ENCODE measurements at places on chromosomes 2 and 18.
A peak's percentile ranks its signal among the peaks of the same experiment; 100 is the strongest.

DNA sequence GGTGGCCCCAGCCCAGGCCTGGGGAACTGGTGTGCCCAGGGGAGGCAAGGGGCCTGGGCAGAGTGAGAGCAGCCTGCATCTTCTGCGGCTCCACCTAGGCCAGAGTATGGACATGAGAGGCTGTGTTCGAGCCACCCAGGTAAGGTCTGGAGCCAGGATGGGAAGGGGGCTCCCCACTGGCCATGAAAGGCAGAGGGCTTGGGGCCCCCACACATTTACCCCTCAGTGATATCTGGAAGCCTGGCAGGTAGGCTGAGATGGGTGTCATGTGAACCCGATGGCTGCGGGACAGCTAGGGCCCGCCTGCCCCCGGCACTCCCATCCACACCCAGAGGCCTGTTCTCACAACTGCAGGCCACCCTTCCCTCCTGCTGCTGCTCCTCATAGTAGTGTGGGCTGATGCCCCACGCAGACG is 13.2 kb downstream of the ADRA2B start:
- peak; percentile 56 for DNase-seq

GRCh38 chr2:238865015-238865719 is 17.3 kb downstream of the TWIST2 start:
- no peak for DNase-seq

DNA sequence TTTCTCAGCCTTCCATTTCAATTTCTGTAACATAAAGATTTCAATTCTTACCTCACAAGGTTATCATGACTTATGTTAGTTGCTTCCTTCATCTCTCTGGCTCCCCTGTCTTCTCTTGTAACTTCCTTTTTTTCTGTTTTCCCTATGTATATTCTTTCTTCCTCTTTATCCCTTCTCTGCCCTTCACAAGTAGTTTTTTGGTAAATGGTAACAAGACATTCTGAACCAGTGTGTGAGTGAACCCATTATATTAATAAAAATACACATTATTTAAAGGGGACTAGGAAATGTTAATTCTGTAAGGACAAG is 8.4 kb downstream of the ACSL3 start:
- DNase-seq: no peak

- no peak for DNase-seq
These were observed 7.2 kb downstream of the RPIA start for GRCh38 chr2:88698498-88699233.

- DNase-seq: no peak
These were observed 15.7 kb upstream of the AMMECR1L start for GRCh38 chr2:127901339-127902056.

- DNase-seq: no peak
These were observed 124.8 kb downstream of the FIGN start for GRCh38 chr2:163610817-163611556.

- DNase-seq: no peak
These were observed 127.6 kb downstream of the PIK3C3 start for GRCh38 chr18:42082415-42083234.

DNA sequence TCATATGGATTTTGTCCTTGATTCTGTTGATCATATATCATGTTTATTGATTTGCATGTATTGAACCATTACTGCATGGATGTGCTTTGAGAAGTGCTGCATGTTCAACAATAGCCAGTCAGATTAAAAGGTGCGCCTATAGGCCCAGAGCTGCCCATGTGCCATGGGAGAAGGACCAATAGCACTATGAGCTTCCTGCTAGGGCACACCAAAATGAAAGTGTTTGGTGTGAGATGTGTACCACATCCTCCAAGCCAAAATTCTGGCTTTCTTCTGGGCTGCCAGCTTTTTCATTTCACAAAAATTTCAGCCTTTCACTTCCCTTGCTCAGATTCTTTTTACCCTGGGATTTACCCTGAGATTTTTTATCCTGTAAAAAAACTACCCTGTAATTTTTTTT is 34.8 kb upstream of the MMADHC start:
- DNase-seq: no peak

DNA sequence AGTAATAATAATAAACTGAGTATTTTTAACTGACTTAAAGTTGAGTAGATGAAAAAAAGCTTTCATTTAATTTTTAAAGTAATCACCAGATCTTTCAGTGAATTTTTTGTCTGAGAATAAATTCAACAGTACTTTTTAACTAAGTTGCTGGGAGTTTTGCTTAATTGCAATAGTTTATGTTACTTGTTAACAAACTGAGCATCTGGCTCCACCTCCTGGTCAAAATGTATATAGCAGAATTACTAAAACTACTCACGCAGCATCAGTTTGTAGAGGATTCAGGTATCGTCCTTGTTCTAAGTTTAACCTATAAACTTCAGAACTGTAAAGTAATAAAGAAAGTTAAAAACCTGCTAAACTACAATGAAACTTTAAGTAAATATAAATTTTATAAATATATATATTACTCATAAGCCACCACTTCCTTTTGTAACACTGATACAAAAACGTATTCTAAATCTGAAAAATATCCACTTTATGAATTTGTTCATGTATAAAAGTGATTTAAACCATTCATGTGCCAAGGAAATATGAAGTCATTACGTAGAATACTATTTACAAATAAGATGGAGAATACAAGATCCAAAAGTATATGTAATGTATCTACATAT is 21.3 kb downstream of the NOL10 start:
- no peak for DNase-seq

- no peak for DNase-seq
These were observed 906.7 kb downstream of the NRXN1 start for GRCh38 chr2:50125246-50125645.

DNA sequence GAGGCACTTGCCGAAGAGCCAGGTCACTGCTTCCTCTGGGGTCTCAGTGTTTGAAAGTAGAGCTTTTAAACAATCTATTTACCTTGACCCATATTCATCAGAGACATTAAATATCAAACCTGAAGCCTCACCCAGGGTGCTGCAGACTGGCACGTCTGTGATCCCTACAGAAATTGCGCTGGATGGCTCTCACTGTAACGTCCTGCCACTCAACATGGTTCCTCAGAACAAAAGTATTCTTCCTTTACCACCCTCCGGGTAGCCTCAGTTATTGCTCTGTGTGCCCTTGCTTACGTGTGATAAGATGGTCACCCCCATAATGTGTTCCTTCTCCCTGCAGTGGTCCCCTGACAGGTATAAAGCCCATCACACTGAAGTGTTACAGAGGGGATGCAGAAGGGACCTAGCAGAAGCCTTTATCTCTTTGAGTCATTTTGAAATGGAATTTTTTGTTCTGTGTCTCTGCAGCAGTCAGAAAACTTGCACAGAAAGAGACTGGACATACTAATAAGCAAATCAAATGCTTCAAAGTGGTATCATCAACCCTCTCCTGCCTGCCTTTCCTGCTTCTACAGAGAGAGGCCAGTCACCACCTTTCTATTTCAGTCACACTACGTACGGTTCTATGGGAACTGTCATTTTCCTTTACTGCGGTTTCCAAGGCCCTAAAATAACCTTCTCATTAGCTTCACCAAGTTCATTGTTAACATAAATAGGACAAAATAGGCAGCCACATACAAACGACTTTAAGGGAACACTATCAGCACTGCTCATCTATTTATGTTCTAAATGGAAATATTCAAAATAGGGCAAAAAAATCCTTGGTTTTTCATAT is 86.8 kb downstream of the METTL8 start:
- DNase-seq: no peak

GRCh38 chr18:23883277-23883790 is 131.2 kb upstream of the TTC39C start:
- DNase-seq: no peak

DNA sequence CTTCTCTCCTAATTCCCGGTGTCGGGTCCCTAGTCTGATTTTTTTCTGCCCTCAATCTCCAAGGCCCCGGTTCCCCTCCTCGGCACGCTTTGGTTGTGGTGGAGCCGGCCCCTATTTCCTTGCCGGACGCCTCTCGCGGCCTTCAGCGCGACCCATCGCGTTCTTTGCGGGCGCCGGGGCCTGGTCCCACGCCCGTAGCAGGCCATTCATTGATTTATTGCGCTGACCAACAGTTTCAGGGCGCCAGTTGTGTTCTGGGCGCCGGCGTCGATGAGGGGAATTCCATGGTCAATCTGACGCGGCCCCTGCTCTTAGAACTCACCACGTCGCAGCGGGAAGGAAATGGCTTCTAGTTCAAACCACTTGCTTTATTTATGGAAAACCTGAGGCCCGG is 396 bp downstream of the CNOT9 start:
- DNase-seq: peak; percentile 85

GRCh38 chr2:105180491-105180972 is 61.0 kb upstream of the GPR45 start:
- no peak for DNase-seq

DNA sequence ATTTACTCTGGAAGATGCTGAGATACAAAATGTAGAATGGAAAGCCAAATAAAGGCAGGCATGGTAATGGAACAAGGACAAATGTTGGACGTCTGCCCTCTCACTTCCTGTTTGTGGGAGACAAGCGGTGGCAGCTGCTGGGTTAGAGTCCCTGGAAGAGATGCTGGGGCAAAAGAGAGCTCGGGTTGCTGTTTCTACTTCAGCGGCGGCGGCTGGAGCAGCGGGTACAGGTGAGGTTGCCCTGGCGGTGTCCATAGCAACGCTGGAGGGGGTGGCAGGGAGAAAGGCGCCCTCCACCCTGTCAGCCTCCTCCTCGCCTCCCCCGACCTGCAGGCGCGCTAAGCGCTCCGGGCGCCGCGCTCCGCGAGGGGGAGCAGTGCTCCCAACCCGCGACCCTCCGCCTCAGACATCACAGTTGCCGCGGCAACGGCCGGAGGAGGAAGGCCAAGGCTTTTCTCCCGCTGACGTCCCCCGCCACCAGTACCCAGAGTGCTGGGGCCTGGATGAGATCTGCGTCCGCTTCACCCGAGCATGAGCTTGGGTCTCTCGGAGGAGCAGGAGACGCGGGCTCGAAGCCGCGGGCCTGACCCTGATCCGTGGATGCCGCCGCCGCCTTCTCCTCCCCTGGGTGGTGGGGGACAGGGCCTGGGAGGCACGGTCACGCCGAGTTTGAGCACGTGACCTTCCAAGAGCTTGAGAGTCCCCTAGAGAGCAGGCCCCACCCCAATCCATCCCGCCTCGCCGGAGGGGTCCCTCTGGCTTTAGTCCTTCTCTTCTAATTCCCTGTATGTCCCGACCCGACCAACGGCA is 65.6 kb downstream of the NOL4 start:
- DNase-seq: no peak

- no peak for DNase-seq
These were observed 90.0 kb downstream of the SEPTIN10 start for GRCh38 chr2:109523536-109524361.

DNA sequence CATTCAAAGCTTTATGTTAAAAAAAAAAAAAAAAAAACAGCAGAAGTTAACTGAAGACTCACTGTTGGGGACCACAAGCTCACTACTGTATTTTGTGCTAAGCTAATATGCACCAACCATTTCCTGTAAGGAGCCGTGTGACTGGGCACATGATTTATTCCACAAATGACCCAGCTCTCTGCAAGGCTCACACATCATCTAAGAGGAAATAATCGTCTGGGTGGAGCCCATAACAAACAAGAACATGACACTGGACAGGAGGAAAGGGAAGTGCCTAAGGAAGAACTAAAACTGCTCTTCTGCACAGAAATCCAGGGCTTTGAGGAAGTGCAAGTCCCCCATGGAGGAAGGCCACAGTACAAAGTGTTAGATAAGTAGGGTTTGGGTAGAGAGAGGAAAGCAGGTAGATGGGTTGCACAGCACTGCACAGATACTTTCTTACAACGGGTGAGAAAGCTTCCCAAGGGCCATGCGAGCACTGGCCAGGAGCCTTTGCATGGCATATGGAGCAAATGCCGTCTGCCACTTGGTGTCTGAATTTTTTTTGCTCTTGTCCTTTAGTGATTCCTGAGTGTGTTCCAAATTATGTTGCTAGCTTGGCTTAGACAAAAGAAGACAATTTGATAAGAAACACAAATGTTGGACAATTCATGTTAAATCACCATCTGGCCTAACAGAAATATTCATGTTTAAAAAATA is 24.4 kb downstream of the NFE2L2 start:
- no peak for DNase-seq

DNA sequence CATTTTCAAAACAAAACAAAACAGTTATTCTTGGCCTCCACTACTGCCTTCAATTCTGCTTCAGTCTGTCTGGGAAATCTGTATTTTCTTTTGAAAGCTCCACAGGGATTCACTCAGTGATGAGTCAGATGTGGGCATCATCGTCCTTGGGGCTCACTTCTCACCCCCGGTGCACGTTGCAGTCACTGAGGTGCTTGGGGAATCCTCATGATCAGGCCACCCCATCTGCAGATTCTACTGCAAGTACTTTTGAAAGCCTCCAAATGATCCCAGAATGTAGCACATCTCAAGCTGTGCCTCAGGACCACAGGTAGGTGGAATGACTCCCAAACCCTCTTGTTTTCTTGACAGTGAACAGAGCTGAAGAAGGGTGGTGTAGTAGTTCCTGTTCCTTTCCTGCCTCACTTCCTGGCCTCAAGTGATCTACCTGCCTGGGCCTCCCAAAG is 34.3 kb downstream of the LPIN2 start:
- DNase-seq: no peak

GRCh38 chr2:12262681-12263436 is 453.9 kb upstream of the TRIB2 start:
- DNase-seq: no peak

GRCh38 chr2:99959261-99960014 is 183.0 kb downstream of the AFF3 start:
- no peak for DNase-seq

DNA sequence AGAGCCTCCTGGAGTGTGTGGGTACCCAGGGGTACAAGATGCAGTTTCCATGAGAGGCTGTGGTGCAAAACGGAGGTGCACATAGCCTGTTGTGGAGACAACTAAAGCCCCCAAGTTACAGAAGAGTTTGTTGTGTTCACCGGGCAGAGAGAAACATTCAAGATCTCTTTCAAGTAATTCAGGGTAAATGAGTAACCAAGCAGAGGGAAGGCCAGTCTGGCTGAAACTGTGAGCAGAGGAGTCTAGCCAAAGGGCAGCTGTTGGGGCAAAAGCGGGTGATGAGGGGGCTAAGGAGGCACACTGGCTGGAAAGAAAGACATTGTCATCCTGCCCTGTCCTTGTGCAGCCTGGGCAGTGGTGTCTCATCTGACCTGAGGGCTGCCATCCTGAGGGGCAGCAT is 52.0 kb downstream of the CXCR4 start:
- DNase-seq: no peak

- no peak for DNase-seq
These were observed 6.1 kb downstream of the TGIF1 start for GRCh38 chr18:3455907-3456685.
